NCI-H1105 (cell line): ENCODE measurements at places on chromosomes 1 and 21.

DNA sequence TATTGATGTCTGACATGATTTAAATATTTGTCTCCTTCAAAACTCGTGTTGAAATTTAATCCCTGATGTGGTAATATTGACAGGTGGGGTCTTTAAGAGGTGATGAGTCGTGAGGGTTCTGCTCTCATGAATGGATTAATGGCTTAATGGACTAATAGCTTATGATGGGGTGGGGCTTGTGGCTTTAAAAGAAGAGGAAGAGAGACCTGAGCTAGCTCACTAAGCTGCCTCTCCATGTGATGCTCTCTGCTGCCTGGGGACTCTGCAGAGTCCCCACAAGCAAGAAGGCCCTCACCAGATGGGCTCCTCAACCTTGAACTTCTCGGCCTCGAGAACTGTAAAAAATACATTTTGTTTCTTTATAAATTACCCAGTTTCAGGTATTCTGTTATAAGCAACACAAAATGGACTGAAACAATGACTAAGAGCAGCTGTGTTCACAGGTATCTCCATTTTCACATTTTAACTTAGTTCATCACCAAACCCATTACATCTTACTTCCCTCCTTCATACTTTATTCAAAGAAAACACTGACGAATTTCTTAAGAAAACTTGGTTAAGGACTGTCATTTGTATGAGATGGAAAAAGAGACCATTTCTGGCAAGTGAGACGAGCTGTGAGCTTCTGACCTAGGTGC is 12.1 kb upstream of the AIM2 start:
- no peak for DNase-seq

DNA sequence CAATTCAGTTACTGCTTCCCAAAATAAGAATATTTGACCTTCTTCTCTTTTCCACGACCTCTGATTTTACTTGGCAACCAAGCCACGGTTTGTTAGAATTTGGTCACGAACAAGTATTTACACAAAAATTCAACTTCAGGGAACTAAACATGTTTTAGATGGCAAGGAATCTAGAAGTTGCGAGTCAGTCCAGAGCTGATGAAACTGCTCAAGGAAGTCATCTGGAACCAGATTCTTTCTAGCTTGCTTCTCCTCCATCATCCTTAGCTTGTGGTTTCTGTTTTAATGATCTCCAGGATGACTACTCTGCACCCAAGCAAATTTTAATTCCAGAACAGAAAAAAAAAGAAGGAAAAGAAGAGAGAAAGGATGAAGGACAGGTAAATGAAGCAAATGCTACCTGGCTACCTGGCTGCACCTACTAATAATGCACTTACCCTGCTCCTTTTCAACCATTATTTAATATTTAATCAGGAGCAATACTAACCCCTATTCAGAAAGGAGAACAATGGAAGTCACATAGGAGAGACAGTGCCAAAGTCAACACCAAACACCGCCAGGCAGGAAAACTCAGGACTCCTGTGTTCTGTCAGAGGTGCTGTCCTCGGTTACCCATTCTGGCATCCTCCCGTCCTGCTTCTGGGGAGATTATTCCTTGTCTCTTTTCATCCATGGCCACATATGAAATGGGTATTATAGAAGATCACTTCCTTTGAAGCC is 54.2 kb upstream of the RGS7 start:
- no peak for DNase-seq

DNA sequence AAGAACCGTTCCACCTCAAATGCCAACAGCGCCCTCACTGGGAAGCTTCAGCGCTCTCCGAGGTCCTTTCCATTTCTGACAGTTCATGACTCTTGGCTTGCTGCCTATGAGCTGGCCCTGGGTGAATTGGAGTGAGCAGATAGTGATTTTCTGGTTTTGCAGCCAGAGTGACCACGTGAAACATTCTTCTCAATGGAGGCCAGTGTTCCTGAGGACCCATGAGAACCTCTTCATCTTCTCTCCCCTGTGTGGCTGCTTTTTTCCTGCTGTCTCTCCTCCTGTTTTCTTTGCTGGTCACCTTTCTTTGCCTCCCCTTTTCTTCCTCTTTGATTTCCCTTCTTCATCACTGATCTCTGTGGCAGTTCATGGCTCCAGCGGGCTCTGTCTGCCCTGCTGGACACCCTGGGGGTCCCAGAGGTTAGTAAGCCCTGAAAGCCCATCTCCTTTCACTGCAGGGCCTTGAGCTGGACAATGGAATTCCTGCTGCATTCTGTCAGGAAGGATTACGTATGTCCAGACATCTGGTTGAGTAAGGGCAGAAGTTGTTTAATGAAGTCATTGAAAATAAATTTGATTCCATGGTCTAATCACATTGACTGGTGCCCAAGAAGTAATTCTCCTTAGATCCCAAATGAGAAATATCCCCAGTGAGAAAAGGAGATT is 29.9 kb downstream of the VASH2 start:
- no peak for DNase-seq

DNA sequence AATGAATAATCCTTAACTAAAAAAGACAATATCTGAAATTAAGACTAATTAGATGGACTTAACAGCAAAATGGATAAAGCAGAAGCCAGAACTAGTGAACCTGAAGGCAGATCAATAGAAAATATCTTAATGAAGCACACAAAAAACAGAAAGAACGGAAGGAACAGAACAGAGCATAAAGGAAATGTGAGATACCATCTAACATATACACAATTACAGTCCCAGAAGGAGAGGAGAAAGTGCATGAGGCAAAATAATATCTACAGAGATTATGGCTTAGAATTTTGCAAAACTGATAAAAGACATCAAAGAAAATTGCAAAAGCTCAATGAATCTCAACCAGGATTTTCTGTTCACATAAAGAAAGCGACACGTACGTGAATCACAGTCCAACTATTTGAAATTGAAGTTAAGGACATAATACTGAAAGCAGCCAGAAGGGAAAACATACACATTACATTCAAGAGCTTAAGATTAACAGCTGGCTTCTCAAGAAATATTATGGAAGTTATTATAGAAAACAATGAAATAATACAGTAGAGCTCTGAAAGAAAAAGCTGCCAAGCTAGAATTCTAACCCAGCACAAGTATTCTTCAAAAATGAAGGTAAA is 182.0 kb downstream of the CDC42BPA start:
- DNase-seq: no peak

- peak; percentile 26 for DNase-seq
Observed at GRCh38 chr1:209823143-209824041, 4.4 kb upstream of the UTP25 start.

DNA sequence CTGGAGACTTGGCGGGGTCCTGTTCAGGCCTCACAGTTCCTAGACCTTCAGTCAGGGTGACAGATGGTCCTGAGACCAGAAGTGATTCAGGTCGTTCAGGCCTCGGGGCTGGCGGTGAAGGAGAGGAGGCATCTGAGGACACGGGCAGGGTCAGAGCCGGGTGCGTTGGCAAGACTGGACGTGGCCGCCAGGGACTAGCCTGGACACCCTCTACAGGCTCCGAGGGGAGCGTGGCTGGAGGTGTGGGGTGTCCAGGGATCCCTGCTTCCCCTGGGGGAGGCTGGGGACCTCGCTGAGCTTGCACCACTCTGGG is 64.0 kb upstream of the TARDBP start:
- DNase-seq: no peak

DNA sequence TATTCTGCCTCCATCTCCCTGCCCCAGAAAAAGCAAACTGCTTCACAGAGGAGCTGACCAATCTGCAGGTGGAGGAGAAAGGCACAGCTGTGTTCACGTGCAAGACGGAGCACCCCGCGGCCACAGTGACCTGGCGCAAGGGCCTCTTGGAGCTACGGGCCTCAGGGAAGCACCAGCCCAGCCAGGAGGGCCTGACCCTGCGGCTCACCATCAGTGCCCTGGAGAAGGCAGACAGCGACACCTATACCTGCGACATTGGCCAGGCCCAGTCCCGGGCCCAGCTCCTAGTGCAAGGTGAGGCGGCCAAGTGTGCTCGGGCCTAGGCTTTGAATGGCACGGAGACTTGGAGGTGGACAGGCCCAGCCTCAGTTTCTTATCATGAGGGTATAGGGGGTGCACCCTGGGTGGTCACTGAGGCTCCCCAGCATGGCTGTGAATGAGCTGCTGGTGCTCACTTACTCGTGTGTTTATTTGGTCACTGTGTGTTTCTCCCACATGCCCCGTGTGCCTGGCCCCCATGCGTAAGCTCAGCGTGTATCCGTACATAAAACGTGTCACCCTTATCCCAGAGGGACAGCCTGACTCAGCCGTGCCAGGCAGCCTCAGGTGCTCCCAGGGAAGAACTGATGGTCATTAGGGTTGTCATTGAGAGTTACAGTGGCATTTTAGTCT is 75.8 kb downstream of the OBSCN start:
- no peak for DNase-seq

GRCh38 chr1:206551296-206551985 is 44.1 kb downstream of the RASSF5 start:
- no peak for DNase-seq

GRCh38 chr1:201649761-201650622 is 111.1 kb downstream of the NAV1 start:
- peak; percentile 86 for DNase-seq

DNA sequence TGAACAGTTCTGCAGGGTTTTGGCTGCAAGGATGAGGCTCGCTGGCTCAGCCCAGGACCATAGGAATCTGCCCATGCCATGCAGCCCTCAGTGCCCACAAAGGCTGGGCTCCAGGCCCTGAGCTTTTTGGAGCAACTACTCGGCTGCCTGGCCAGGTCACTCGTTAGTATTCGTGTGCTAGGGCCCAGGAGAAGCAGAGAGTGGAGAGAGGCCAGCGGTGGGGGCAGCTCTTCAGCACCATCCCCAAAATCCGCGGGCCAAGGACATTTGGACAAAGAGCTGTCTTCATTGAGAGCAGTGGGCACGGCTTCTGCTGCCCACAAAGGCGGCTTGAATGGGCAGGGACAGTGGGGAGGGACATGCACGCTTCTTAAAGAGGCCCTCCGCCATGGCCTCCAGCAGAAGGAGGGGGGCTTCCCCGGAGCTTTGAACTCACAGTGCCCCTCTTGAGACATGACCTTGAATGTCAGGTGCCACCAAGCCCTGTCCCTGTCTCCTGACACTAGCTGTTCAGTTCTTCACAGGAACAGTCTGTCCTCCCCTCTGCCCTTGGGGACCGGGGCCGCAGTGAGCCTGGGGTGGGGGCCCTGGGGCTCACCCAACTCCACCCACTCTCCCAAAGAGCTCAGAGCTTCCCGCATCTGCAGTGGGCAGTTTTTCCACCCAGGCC is 106.1 kb upstream of the ARHGEF16 start:
- DNase-seq: no peak
